Bone marrow (tissue), 2 donors: ENCODE measurements at places on chromosomes 16 and 17.

DNA sequence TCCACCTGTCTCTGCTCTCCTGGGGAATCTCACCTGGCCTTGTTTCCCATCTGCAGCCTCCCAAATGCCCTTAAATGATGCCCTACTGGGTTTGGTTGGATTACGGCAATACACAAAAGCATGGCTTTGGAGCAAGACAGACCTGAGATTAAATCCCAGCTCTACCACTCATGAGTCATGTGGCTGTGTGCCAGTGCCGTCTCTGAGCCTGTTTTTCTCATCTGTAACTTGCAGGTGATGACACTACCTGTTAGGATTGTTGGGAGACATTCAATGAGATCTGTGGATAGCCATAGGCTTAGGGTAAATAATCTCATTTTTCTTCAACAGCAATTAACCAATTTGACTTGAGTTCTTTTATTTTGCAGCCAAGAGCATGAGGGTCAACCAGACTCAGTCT lies 240.3 kb downstream of the MAF start:
- DNase-seq = no peak

DNA sequence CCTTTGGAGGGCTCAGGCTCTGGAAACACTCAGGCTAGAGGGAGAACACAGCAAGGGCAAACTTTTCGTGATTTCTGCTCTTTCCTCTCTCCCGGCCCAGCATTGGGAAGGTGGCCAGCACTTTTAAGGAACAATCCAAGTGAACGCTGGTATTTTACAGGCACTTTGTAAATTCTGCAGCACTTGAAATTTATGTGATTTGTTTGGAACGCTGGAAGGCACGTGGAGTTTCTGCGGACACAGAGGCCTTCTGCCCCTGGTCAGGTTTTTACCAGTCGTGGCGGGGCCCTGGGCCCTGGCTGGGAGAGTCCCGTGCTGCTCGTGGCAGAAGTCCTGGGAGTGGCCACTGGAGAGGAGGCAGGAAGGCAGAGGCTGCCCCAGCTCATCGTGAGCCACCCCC lies 188.6 kb downstream of the ENGASE start:
- DNase-seq = no peak

GRCh38 chr17:42413464-42414040 lies 9.5 kb downstream of the CAVIN1 start:
- no peak for DNase-seq

DNA sequence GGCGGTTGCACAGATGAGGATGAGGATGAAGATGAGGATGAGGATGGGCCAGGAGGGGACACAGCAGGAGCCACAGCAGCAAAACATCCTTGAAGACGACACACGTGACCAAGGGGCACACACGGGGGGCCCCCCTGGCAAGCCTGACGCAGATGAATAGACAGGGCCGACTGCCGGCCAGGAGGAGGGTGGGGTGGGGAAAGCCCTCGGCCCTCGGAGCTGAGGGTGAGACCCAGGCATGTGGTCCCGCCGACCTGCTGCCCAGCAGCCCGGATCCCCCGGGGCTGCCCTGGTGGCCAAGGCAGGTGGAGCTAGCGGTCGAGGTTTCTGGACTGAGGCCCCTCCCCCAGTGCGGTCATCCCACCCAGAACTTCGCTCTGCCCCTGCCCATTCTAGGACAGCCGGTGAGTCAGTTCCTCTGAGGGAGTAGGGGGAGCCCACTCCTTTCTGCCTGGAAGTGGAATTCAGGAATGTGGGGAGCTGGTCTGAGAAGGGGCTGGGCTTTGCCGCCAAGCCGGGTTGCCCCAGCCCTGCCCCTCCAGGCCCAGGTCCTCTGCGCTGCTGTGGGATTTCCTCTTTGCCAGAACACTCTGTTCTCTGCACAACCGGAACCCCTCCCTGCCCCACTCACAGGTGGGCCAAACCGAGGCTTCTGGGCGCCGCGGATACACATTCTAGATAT lies 9.9 kb downstream of the CYGB start:
- DNase-seq = no peak

GRCh38 chr16:55411231-55411630 lies 67.8 kb upstream of the MMP2 start:
- DNase-seq = no peak

DNA sequence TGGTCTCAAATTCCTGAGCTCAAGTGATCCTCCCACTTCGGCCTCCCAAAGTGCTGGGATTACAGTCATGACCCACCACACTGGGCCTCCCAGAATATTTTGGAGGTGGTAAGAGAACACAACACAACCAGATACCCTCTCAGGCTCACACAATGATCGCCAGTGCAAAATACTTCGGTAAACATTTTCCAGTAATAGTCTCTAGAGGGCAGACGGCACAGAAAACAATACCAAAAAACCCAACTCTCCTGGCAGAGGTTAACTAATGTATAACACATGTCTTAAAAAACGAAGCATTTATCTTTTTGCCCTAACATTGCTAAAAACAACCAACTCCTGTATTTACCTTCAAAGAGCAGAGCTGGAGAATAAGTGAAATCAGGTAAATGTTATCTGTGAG lies 10.5 kb downstream of the NUFIP2 start:
- DNase-seq = no peak

- no peak for DNase-seq
These were observed 5.1 kb downstream of the BRD7 start for GRCh38 chr16:50363656-50364055.

GRCh38 chr17:50792132-50792531 lies 24.8 kb upstream of the ANKRD40CL start:
- DNase-seq = no peak

DNA sequence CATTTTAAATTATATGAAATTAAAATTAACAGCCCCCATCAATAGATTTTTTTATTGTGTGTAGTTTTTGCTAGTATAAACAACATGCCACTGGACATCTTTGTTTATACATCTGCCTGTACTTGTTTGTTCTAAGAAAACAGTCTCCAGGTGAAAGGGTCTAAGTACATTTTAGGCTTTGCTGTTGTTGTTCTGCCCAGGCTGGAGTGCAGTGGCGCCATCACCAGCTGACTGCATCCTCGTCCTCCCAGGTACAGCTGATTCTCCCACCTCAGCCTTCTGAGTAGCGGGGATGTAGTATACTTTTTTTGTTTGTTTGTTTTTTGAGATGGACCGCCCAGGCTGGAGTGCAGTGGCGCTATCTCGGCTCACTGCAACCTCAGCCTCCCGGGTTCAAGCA lies 25.5 kb downstream of the C17orf58 start:
- no peak for DNase-seq

- DNase-seq = peak; percentile 22
These were observed 24.8 kb upstream of the SLC25A19 start for GRCh38 chr17:75313941-75314551.

- no peak for DNase-seq
These were observed 2.3 kb upstream of the CALB2 start for GRCh38 chr16:71356051-71356740.

- no peak for DNase-seq
These were observed 2.7 kb downstream of the IGFBP4 start for GRCh38 chr17:40445751-40446468.

GRCh38 chr17:4189280-4189679 lies 46.3 kb downstream of the CYB5D2 start:
- DNase-seq = peak; percentile 85

DNA sequence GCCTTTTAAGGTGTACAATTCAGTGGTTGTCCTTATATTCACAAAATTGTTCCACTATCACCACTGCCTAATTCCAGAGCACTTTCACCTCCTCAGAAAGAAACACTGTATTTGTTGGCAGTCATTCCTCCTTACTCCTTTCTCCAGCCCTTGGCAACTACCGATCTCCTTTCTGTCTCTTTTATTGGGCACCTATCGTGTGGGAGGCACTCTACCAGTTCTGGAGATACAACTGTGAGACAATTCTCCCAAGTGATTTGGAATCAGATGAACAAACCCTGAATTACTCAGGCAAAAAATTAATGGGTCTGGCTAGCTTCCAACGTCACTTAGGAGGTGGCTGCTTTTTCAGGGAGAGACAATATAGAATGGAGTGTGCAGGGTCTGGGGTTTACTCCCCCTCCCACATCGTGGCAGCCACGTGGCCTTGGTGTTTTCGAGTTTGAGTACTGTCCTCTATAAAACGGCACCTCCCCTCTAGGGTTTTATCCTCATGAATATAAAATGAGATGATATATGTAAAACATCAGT lies 63.9 kb downstream of the SHISA9 start:
- no peak for DNase-seq

DNA sequence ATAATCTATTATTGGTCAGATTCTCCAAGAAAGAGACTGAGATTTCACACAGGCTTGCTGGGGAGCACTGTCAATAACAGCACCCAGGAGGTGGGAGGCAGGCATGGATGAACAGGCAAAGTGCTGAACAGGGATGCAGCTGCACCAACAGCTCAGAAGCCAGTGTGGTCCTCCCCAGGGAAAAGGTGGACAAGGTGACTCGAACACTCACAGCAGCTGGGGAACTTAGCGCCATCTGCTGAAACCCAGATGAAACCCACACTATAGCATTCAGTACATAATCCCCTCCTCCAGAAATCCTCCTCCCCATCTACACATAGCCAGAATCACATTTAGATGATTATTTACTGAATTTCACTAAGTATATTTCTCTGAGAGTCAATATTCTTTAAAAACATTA lies 255.2 kb upstream of the WSB1 start:
- DNase-seq = no peak

DNA sequence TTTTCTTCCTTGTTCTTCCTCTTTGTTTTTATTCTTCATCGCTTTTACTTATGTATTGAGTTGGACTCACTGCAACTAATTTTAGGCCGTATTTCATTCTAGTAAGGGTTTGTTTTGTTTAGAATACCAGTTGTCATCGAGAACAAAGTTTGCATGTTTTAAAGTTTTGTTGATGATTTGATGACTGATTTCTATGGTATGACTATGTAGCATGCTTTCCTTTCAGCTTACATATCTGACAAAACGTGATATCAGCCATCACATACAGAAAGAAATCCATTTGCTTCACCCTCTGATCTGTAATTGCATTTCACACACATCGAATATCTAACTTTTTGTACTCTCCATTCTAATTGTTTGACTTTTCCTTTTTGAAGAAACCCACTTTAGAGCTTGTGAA lies 4.0 kb downstream of the PRKCA start:
- DNase-seq = no peak

DNA sequence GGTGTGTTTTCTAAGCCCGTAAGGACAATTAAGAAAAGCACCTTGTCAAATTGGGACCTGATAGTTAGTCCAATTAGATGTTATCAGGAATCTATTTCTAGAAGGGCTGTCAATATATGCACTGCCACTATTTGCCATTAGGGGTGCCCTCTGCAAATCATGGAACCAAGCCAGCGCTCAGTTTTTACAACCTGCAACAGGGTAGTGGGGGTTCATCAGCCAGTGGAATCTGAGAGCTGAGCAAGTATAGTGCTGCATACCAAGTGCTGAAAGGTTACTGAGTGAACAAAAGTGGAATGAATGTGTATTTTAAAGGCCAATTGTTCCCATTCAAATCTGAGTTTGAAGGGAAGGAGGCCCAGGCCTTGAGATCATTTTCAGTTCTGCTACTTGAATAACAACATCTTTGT lies 10.4 kb downstream of the PRR11 start:
- no peak for DNase-seq

DNA sequence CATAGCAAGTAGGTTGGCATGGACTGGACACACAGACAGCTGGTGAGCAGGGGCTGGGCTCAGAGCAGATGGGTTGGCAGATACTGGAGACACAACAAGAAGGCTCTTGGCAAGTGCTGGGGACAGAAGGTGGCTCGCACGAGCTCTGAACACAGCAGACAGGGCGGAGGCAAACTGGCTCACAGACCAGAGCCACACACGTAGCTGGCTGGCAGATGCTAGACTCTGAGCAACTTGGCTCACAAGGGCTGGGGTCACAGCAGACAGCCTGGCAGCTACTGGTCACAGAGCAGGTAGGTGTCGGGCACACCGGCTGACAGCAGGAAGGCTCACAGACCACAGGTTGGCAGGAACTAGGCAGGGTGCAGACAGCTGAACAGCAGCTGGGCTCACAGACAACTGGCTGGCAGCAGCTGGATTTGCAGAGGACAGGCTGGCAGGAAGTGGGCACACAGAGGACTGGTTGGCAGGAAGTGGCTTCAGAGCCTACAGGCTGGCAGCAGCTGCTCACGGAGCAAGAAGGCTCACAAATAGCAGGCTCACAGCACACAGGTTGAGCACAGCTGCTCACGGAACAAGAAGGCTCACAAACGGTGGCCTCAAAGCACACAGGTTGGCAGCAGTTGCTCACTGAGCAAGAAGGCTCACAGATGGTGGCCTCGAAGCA lies 725 bp downstream of the KRTAP16-1 start:
- peak; percentile 70 for DNase-seq
